SJCRH30 (cell line): ENCODE measurements at places on chromosomes 6 and 20. TPM values are rescaled to one million over a fixed set of nuclear protein-coding genes. Genes with fewer than 3 reads are reported as not detected.

- peaks cover 14% of the 10 kb centered on the region for H3K27me3 ChIP-seq
- H3K4me3 ChIP-seq, result no peak overlapping the region
- H3K4me1 ChIP-seq, result peaks cover 9% of the 10 kb centered on the region; the same call in 1 of the 2 replicates
- no peak overlapping the region for H3K27ac ChIP-seq
- H3K36me3 ChIP-seq, result no peaks in the 10 kb centered on the region
These were observed 4.9 kb upstream of the GRM4 start for GRCh38 chr6:34150766-34151165.

GRCh38 chr6:147654103-147654845, 145.8 kb downstream of the SAMD5 start:
- H3K27ac ChIP-seq, result no peak overlapping the region
- H3K36me3 ChIP-seq, result no peaks in the 10 kb centered on the region
- 0 out of 2 replicates have a peak, but pooled peaks cover 4% of the 10 kb centered on the region for H3K4me1 ChIP-seq
- no peak for DNase-seq

DNA sequence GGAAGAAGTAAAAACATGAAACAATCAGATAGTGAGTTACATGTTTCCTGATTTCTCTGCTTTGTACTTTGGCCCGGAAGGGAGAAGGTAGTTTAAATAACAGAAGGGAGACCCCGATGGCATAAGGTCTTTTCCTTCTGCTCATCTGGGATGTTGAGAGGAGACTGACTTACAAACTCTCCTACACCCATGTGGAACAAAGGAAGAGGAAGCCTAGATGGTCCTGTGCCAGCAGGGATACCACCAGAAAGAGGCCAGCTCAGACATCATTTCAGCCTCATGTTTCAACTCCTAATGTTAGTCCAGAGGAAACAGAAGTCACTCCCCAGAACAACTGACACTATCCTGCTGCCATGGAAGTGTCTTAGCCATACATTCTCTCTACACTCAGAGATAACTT, 250.7 kb upstream of the NOX3 start:
- H3K4me1 ChIP-seq, result no peaks in the 10 kb centered on the region
- H3K4me3 ChIP-seq, result no peak overlapping the region
- DNase-seq, result no peak
- H3K36me3 ChIP-seq, result no peaks in the 10 kb centered on the region

GRCh38 chr6:138246650-138247440, 28.6 kb upstream of the PBOV1 start:
- no peaks in the 10 kb centered on the region for H3K36me3 ChIP-seq
- H3K27ac ChIP-seq, result peak overlapping the region; percentile 74
- no peak overlapping the region for H3K4me3 ChIP-seq

DNA sequence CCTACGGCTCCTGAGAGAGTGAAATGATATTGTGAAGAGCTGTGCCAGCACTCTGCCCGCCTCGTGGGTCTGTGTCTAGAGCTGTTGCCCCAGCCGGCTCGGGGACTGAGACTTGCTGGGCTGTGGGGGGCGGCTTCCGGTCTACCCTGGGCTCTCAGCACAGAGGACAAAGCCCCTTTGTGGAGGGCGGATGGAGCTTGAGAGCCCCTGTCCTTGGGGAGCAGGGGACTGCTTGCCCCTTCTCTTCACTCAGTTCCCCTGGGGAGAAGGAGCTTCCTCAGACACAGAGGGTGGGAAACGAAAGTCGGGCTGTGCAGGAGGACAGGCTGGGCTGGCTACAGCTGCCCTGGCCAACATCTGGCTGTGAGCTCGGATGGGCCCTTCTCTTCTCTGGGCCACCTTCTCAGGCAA, 11.0 kb downstream of the SRC start:
- peak; percentile 58 for DNase-seq
- peaks cover 39% of the 10 kb centered on the region for H3K4me1 ChIP-seq
- H3K27ac ChIP-seq, result no peak overlapping the region
- no peaks in the 10 kb centered on the region for H3K36me3 ChIP-seq
- H3K27me3 ChIP-seq, result no peaks in the 10 kb centered on the region
- H3K4me3 ChIP-seq, result no peak overlapping the region

DNA sequence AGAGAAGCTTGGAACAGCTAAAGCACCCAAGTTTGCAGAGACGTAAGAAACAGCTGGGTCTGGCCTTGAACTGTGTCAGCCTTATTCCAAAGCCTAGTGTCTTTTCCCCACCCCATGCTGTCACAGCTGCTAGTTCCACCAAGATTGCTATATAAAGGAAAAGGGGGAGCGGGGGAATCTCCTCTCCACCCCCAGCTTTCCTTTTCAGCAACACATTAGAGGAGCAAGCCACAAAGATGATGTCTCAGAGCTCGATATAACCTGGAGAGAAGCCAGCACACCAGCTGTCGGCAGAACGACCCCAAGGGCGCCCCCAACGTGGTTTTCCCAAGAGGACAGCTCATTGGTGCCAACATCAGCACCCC, 36.5 kb downstream of the ATP9A start:
- no peak overlapping the region for H3K4me3 ChIP-seq
- H3K4me1 ChIP-seq, result no peaks in the 10 kb centered on the region
- peak; percentile 10 for DNase-seq
- H3K27me3 ChIP-seq, result peaks cover 5% of the 10 kb centered on the region; the same call in 1 of the 2 replicates
- no peak overlapping the region for H3K27ac ChIP-seq

- no peaks in the 10 kb centered on the region for H3K36me3 ChIP-seq
- no peaks in the 10 kb centered on the region for H3K4me1 ChIP-seq
- no peaks in the 10 kb centered on the region for H3K27me3 ChIP-seq
These were observed 257.6 kb upstream of the THEMIS start for GRCh38 chr6:128158496-128158895.

The DLK2 gene
- total RNA-seq, result 5.4 and 5.8 TPM in 2 replicates

The PTK6 gene
- 1.4 TPM in 2 replicates for total RNA-seq

The PRDM13 gene
- total RNA-seq, result not detected in 2 replicates

The VWA7 gene
- total RNA-seq, result 0.28 and 0.34 TPM in 2 replicates
